Stimulated activated CD8-positive, alpha-beta memory T cell treated with anti-CD3 and anti-CD28 coated beads, Interleukin-4, amount 100 ng/mL, for 1 hour (primary cell): ENCODE measurements at places on chromosomes 2 and 18.

- no peak for DNase-seq
Observed at GRCh38 chr2:42777883-42778805, 14.2 kb upstream of the OXER1 start.

GRCh38 chr18:22539051-22539765 lies 121.5 kb upstream of the CTAGE1 start:
- no peak for DNase-seq

GRCh38 chr2:200193331-200193730 lies 113.2 kb upstream of the SPATS2L start:
- no peak for DNase-seq

GRCh38 chr2:28665041-28665704 lies 86.5 kb upstream of the PPP1CB start:
- no peak for DNase-seq

DNA sequence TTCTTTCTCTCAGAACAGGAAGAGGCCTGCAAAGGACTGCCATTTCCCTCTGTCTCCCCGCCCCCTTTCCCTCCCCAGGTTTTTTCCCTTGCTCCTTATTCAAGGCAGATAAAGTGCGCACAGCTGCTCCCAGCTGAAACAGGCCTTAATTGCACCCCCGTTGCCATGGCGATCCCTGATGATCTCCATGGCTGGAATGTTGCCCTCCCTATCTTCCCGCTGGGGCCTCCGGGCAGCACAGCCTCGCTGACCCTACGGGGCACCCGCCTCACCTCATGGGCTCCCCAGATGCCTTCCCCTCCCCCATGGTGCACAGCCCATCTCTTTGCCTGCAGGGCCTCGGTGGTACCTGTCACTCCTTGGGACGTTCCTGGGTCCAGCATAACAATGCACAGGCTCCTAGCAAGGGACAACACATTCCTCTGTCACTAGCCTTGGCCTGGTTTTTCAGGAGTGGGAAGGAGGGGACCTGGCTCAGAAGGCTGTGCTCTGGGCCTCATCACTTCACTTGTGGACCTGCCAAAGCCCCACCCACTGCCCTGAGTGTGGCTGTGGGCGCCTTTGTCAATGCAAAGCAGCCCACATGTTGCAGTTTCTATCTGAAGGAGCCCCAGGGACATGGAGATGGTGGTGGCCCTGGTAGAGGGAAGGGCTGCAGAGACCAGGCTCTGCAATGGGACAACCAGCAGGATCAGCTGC lies 115.0 kb downstream of the CELF4 start:
- no peak for DNase-seq
